ENCODE measurements at places on chromosomes 16 and 17.
A peak's percentile ranks its signal among the peaks of the same experiment; 100 is the strongest.

DNA sequence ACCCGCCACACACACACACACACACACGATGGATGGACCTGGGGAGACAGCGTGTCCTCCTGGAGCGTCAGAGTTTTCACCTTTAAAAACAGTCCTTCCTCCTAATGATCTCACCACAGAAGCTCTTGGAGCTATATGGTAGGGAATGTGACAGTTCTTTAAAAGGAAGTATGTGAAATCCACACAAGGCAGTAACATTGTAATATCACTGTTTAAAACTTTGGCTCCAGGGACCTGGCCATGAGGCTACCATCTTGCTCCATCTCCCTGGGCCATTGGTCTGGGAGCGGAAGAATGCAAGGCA, 302.4 kb downstream of the SOX9 start:
- DNase-seq: no peak

- DNase-seq: no peak
Measured at GRCh38 chr16:31008551-31008950, 1.9 kb downstream of the STX1B start.

DNA sequence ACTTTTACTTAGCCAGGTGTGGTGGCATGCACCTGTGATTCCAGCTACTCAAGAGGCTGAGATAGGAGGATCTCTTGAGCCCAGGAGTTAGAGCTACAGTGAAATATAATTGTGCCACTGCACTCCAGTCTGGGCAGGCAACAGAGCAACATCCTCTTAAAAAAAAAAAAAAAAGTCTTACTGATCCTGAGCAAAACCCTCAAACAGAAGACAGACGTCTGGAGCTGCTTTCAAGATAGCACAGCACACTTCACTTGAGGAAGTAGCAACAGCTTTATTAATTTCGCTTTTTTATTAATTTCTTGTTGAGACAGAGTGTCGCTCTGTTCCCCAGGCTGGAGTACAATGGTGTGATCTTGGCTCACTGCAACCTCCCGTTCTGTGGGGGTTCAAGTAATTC, 10.2 kb upstream of the GGA2 start:
- DNase-seq: no peak

DNA sequence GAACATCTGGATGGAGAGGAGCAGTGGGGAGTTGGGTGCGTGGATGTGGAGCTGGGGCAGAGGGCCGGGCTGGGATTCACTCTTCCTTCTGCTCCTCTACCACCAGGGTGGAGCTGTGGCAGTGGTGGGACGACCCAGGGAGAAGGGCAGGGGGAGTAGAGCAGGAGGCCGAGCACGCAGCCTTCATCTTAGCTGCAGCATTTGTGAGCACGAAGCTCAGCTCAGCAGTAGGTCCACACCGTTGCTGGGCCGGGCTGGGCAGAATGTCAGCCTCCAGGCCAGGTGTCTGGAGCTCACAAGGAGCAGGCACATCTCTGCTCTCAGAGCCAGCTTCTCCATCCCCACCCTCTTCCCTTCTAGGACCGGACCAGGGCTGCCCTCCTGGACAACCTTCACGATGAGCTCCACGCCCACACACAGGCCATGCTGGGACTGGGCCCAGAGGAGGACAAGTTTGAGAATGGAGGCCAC, 55.7 kb downstream of the OR1D5 start:
- no peak for DNase-seq

DNA sequence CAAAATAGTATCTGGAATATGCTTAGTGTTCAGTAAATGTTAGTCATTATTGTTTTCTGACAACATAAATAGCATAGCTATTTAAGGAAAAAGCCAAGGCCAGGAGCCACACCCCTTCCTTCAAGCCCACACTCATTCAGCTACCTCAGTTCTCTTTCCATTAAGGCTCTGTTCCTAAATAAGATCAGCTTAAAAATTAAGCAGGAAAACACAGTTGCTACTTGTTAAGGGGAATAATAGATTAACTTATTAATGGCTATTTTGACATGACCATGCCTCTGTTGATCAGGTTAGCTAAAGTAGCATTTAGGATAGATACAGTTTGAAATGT, 158.1 kb downstream of the CHD9 start:
- no peak for DNase-seq

DNA sequence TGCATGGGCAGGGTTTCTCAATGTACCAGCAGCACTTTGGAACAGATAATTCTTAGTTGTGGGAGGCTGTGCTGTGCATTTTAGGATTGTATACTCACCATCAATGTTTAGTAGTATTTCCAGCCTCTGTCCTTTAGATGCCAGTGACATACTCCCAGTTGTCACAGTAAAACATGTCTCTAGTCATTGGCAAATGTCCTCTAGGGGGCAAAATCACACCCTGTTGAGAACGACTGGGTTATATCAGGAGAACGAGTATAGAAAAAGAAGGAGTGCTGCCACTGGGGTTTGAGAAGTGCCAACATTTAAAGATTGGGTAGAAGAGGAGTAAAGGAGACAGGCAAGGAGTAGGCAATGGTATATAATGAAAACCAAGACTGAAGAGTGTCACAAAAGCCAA, 37.9 kb upstream of the SMIM36 start:
- DNase-seq: peak; percentile 19

- DNase-seq: no peak
Measured at GRCh38 chr17:72125226-72125651, 4.4 kb downstream of the SOX9 start.

DNA sequence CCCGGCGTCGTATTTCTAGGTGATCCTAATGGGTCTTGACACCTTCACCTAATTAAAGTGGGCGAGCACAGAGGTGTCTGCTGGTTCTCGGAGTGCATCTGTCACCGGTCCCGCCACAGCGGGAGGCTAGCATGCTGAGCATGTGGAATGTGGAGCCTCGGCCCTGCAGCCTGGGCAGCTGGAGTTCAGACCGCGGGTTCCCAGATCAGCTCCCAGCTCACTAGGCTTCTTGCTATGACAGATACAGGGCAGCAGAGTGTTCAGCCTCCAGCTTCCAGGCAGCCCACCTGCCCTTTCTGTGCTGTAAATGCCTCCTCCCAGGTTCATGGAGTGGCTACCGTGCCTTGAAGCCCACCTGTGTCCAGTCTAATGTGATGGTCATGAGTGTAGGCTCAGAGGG, 166.7 kb downstream of the CPPED1 start:
- DNase-seq: no peak

DNA sequence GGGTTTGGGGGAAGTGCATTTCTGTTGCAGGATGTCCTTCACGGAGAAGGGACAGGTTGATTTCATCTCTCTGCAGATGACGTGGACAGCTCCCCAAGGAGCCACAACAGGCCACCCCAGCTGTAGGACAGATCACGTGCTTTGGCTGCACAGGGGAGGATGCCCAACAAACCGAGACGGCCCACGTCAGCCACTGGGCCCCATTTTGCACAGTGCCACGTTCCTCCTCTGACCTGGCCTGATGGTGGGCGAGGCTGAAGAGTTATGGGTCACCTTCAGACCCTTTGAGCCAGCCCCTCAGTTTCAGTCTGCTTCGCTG, 9.0 kb upstream of the RHBDL3 start:
- no peak for DNase-seq

DNA sequence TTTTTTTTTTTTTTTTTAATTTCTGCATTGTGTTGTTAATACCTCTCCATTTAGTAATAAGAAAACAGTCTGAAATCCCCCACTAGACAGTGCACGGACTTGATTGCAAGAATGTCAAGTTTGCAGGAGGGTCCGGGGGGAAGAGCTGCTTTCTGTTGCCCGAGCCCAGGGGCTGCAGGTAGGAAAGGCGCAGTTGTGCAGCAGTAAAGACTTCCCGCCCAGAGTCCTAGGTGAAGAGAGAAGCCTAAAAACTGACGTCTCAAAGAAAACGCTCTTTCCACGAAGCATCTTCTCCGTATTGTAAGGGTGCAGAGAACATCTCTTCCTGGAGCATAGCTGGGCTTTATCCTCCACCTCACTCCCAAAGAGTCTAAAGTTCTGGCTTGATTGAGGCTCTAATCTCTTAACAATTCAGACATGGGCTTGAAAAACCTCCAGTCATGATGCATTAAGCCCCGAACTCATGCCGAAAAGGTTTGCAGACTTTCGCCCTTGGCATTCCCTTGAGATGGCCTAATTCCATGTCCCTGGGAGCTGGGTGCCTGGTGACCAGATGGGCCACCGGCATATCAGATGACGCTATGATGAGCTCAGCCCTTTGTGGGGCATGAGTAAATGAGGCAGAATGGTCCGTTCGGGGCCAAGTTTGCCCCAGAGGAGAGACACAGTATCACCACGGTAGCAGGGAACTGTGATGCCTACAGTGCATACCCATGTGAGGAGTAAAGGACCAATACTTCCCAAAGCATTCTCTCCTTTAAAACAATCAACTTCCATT, 436.2 kb upstream of the ZFHX3 start:
- DNase-seq: no peak

DNA sequence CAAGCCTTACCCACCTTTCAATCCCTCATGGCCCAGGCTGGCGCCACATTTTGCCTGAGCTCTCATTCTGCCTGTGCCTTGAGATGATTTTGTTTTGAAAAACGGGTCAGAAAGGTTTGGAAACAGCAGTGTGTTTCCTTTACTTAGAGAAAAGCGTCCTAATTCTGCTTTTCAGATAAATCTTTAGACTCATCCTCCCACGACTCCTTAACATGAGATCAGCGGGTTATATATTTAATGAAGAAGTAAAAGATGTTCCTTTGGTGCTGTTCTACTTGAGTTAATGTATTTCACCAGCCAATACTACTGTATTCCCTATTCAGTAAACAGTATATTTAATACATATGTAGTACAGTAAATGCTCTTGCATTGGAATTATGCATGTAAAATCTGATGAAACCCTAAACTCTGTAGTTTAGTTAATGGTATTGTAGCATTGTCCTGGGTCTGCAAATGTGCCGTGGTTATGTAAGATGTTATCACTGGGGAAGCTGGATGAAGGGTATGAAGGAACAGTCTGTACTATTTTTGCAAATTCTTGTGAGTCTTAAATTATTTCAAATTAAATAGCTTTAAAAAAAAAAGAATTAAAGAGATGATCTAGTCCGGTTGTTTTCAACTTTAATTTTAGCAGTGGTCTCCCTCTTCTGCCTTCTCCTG, 199.4 kb upstream of the CACNG5 start:
- DNase-seq: no peak

DNA sequence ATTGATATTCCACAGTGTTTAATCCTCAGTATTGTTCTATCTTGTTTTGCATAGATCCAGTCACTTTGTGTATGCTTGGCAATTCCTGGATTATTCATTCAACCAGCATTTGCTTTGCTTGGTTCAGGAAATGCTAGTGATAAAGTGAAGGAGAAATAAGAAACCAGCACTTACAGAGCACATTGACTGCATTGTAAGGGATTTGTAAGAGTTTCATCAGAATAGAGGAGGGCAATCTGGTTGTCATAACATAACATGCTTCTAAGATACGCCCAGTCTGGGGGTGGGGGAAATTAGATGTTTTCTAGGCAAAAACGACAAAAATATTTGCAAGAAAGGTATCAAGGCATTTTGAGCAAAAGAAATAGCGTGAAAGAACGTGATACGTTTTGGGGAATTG, 40.4 kb downstream of the TNRC6A start:
- no peak for DNase-seq

GRCh38 chr16:69166221-69166833, 20.6 kb upstream of the SNTB2 start:
- no peak for DNase-seq

DNA sequence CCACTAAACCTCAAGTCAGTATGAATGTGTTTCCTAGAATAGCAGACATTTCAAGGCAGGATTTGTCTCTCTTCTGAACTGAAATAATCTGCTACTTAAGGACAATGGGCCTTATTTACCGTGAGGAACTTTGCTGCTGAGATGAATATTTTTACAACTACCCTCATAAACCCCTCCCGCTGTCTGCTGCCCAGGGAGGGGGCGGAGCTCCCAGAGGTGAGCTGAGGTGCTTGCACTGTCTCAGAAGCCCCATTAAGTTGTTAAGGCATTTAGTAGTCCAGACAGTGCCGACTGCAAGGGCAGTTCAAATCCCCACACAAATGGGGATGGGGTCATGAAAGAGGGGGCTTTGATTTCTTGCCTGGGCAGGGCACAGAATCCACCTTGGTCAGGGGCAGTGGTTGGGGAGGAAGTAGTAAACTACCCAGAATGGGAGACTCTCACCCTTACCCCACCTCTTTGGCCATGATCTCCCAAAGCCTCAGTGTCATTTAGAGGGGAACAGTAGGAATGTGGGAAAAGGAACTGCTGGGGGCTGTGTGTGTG, 19.2 kb downstream of the HNF1B start:
- DNase-seq: no peak

DNA sequence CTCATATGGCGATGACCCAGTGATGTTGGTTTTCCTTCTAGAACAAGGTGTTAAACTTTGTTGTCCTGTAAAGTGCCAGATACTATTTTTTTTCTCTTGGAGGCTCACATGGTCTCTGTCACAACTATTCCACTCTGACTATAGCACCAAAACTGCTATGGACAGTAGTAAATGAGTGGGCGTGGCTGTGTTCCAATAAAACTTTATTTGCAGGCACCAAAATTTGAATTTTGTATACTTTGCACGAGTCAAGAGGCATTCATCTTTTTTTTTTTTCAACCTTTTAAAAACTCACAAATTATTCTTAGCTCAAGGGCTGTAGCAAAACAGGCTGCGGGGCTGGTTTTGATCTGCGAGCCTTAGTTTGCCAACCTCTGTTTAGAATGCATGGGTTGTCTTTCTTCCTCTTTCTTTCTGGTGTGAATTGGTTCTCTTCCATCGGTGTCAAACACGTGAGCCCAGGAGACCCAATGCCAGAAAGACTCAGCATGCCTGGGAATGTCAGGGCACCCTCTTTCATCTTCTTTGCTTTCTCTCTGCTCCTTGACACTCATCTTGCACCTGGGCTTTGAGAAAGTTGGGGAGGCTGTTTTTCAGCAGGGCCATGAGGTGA, 2.1 kb downstream of the SYT17 start:
- DNase-seq: peak; percentile 32
